ENCODE measurements at places on chromosomes 4 and X.

GRCh38 chr4:106494066-106494465 is 125.5 kb upstream of the GIMD1 start:
- no peak for DNase-seq

DNA sequence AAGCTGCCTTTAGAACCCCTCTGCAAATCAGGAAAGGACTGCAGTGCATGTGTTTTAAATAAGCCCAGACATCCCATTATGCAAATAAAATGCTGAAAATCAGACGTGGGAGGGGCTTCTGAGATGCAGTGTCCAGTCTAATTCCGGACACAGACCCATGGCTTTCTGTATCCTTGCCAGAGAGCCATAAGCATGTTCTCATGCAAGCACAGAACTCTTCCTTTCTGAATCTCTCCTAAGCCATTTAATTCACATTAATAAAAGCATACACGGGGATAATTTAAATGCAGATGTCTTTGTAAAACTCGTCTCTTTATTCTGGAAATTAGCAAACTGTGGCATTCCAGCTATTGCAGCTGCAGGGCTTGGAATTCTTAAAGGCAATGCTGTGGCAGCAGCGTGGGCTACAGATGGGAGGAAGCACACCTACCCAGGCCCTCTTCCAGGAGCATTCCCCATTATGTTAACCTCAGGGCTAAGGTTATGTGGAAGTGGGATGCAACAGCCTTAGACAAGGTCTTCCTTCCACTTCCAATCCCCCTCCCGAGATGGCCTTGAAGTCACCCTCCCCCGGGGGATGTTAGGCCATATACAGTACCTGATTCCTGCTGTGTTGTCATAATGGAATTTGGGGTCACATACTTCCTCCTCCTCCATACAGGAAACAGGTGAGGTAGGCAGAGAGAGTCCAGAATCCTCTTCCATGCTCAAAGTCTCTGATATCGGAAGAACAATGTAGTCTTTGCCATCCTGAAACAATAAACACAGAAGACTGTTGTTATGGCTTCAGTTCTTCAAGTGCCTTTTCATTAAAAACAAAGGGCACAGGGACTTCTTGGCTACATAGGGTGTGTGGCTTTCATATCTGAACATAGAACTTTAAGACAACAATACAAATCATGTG is 38.1 kb downstream of the KDR start:
- no peak for DNase-seq

DNA sequence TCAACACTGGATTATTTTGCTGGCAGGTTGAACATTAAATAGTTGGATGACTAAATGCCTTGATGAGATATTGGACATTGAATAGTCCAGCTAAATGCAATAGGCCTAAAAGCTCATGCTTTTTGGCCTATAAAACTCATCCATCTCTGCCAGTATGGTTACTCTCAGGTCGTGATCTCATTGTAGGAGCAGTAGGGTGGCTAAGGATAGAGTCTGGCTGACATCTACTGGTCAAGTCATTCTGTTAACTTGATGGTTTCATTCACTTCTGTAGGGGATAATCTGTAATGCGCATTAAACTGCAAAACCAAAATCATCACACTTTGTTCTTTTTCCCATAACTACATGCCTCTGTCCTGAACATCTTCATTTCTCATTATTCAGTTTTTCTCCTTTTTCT is 227.0 kb downstream of the DKK2 start:
- DNase-seq = peak; percentile 2

GRCh38 chr4:101177154-101177553 is 170.2 kb downstream of the PPP3CA start:
- DNase-seq = no peak

GRCh38 chr4:80461412-80461811 is 125.9 kb downstream of the CFAP299 start:
- DNase-seq = no peak

DNA sequence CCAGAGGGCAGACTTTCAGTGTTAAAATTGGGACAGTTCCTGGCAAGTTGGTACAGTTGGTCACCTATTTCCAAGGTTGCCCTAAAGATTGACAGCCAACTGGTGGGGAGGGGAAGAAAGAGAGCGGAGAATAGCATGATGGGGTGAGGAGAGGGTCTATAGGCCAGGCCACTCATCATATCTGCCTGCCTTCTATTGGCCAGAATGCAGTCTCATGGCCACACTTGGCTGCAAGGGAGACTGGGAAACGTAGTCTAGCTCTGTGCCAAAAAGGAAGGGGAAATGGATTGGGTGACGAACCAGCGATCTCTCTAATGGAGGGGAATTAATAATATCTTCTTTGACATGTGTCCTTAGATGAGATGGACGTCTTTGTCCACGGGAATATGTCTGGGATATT is 197.4 kb upstream of the ATP6AP2 start:
- no peak for DNase-seq

- DNase-seq = no peak
These were observed 24.5 kb downstream of the DDIT4L start for GRCh38 chr4:100165809-100166208.

DNA sequence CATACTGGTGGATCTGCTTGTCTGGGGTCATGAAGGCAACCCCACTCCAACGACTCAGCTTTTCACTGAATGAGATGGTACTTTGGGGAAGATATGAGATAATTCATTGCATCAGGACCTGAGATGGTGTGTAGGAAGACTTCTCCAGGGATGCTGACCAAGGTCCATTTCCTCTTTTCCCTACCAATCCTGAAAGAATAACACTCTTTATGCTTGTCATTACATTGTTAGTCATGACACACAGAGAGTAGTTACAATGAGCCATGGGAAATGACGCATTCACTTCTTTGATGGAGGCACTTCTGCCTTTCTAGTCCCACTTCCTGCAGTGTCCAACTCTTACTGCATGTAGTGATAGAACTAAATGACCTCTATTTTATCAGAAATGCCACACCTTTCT is 58.6 kb downstream of the AREG start:
- DNase-seq = no peak

DNA sequence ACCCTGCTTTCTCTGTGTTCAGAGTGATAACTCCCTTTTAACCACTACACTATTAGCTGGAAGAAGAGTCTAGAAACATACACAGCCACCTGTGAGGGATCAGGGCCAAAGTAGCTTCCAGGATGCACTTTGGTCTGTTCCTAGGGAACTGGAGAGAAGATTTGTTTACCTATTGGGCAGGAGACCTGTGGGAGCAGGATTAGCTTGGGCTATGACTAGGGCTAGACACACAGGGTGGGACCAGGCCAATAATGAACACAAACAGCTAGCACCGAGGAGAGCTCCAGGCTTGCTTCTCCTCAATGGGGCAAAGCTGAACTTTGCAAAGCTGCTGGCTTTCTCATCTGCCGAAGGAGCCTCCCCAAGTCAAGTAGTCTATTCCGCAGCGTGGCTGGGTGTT is 24.4 kb upstream of the MAP7D3 start:
- DNase-seq = no peak

GRCh38 chrX:151873096-151873495 is 39.6 kb upstream of the MAGEA4 start:
- DNase-seq = no peak

GRCh38 chr4:76690011-76690905 is 207.7 kb downstream of the SOWAHB start:
- no peak for DNase-seq

DNA sequence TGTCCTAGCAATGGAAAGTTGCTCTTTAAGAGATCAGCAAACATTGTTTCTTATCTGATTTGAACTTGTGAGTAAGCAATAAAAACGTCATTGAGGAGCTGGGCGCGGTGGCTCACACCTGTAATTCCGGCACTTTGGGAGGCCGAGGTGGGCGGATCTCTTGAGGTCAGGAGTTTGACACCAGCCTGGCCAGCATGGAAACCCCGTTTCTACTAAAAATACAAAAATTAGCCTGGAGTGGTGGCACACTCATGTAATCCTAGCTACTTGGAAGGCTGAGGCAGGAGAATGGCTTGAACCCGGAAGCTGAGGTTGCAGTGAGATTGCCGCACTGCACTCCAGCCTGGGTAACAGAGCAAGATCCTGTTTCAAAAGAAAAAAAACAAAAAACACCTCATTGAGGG is 11.2 kb upstream of the PLAC8 start:
- peak; percentile 57 for DNase-seq

DNA sequence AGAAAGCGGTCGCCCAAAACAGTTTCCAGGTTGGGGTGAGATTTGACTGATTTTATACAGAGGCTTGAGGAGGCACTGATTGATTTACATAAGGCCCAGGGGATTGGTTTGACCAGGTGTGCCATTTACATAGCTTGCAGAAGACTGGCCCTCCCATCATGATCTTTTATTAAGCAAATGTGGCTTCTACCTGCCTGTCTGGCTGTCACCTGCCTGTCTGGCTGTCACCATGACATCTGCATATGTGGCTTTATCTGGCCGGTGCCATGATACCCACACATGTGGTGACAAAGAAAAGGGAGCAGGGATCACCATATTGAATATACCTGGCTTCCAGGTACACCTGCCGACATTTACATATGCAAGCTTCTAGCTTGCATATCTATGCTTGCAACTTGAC is 17.0 kb upstream of the CDS1 start:
- DNase-seq = no peak

DNA sequence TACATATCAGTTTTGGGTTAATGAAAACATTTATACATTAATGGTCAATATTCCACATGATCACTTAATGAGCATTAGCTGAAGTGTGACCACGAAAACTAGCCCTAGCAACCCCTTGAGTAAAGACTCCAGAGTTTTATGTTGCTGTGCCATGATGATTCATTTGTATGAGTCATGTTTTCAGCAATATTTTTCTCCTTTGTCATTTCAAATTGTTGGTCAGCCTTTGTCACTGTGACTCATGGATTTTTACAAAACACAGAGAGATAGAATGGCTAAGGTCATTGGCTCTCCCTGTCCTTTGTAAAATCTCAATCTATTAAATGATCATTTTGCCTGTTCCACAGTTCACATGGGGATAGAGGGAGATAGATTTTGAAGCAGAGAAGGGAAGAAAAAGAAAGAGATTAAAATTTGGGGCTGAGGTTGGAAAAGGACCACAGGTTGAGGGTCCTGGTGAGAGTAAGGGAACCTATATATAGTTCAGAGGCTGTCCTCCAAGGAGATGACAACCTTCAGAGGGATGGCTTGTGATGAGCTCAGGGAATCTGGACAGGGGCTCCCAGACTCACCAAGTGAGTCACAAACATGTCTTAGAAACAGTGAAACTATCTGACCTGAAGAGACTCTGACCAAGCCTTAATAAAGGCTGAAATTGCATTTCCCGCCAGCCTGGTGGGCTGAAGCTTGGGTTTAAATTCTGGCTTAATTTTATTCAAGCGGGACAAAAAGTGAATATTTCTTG is 25.6 kb downstream of the NR0B1 start:
- DNase-seq = no peak

GRCh38 chr4:153159016-153159415 is 45.2 kb upstream of the TRIM2 start:
- DNase-seq = no peak

DNA sequence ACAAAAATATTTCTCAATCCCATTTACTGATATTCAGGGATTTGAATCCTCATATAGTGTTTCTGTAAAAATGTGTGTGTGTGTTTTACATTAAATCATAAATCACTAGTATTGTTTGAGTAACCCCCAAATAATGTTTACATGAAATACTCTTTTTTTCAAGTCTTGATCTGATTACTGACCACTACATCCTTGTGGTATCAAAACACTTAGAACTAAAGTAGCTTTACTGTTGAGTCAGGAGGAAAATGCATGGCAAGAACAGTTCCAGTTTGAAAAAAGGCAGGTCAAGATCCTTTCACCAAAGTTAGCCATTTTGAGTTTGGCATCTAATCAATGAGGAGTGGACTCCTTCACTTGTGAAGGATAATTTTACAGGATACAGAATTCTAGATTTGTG is 3.6 kb upstream of the WDR19 start:
- no peak for DNase-seq

GRCh38 chrX:12865359-12865758 is 1.5 kb upstream of the TLR7 start:
- DNase-seq = no peak

DNA sequence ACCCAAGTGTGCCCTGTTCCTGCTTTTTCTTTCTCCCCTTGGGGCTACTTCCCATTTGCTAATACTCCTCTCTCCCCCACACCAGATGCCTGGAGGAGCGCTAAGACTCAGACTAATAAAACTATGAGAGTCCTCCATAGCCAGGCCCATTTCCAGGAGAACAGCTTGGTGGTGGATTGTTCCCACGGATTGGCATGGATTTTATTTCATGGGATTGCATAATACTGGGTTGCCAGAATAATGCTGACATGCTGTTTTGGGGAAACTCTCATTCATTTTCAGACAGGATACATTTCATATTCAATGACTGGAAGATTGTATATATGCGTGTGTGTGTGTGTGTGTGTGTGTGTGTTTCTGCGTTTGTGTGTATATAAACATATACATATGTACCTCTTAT is 447.5 kb upstream of the PITX2 start:
- no peak for DNase-seq

DNA sequence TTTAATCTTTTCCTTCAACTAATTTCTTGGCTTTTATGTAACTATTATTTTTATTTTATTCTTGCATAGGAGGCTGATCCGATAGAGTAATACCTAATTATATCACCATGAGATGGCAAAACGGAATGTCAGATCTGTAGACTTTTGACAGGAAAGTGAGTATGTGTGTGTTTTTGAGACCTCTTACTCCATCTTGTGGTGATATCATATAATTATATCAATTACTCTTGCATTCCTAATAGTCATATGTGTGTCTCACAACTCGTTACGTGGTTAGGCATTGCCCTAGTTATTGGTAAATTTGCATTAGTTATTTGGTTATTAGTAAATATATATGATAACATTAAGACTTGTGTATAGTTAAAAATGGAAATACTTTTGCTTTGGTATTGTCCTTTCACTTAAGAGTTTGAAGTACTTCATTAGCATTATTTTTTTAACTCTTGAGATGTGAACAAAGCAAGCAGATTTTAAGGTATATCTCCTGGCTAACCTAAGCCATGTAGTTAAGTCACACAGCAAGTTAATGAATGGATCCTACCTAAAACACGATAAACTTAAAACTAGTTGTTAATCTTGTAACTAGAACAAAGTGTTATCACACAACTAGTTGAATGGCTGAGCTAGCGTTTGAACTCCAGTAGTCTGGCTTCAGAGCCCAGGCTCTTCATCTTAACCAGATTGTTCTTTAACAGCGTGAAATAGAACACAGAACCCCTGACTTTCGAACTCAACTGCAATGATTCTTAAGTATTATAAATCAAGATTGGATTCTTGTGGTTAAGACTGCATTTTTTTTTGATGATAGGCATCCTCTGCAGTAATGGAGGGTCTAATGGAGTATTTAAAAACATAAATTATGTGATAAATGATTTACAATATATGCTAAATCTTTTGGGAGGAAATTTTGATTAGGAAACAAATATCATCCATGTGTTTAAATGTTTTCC is 67.1 kb downstream of the PGRMC2 start:
- DNase-seq = no peak

DNA sequence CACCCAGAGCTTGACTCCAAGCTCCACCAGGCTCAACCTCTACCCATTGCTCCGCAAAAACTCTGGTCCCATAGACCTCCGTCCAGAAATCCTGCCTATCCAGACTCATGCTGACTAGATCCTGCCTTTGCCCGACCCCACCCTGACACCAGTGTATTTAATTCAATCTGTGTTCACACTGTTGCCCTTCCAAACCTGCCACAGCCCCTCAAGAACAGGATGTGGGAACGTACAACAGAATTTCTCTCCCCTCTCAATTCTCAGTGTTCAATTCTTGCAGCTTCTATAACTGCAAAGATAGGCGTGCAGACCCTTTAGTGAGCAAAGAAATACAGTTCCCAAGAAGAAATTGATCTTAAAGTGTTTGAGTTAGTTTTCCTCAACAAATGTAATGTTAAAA is 154.2 kb upstream of the FRG1 start:
- DNase-seq = no peak

All from natural killer cell (primary cell).